ENCODE measurements at places on chromosomes 3 and 15.

DNA sequence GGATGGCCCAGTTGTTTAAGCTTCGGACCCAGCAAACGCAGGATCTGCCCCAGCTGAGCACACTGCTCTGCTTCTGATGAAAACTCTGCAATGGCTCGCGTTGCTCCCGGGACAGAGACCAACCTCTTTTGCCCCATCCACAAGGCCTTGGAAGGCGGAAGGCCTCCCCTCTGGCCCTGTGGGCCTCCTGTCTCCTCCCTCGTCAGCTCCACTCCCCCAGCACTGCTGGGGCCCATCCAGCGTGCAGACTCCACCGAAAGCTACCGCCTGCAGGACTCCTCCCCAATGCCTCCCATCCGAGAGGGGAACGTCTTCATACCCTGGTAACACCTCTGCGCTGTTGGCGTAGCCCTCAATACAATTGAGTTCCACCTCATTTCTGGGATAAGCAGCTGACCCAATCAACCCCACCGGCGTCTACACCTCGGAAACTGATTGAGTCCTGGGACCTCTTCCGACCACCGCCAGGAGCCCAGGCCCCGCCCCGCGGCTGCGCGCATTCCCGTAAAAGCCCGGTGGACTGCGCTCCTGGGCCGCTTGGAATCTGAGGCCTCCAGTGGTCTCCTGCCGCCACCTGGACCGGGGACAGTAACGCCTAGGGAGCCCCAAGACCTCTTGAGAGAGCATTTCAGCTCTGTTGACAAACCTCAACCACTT, at the start of gene PRR23E:
Gene PRR23E, plus strand, starts transcription at position 556 of the 657 bp plus-strand sequence. CDS start 3,555 bp downstream, outside the sequence.
- DNase-seq: no peak

GRCh38 chr3:66017591-66017990, 21.1 kb downstream of the MAGI1 start:
- DNase-seq: no peak

GRCh38 chr3:124520970-124521369, 209.3 kb upstream of the UMPS start:
- no peak for DNase-seq

DNA sequence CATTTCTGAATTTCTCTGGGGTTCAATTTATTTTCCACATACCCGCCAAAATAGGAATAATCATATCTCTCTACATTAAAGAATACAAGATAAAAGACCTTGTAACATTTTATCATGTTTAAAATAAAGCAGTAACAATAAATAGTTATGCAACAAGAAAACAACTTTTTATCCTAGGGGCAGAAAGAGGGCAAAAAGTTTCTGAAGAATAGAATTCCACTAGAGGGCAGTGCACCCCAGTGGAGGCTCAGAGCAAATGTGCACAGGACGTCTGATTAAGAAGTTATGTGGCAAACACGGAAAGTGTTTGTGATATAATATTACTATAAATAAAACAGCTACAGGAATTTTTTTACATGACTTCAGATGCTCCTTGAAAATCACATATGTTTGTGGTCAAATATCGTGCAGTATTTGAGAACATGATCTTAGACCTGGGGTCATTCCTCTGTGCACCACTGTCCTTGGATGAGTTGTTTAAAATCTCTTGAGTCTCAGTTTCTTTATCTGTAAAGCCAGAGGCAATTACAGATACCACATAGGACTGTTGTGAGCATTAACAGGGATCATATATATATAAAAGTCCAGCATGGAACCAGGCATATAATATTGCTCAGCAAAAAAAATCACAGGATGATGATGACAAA, 13.2 kb upstream of the PIK3R4 start:
- peak; percentile 58 for DNase-seq

- DNase-seq: no peak
These were observed 35.8 kb upstream of the SLCO2A1 start for GRCh38 chr3:134065252-134066157.

- DNase-seq: no peak
These were observed 197.0 kb upstream of the CBLB start for GRCh38 chr3:106065831-106066230.

DNA sequence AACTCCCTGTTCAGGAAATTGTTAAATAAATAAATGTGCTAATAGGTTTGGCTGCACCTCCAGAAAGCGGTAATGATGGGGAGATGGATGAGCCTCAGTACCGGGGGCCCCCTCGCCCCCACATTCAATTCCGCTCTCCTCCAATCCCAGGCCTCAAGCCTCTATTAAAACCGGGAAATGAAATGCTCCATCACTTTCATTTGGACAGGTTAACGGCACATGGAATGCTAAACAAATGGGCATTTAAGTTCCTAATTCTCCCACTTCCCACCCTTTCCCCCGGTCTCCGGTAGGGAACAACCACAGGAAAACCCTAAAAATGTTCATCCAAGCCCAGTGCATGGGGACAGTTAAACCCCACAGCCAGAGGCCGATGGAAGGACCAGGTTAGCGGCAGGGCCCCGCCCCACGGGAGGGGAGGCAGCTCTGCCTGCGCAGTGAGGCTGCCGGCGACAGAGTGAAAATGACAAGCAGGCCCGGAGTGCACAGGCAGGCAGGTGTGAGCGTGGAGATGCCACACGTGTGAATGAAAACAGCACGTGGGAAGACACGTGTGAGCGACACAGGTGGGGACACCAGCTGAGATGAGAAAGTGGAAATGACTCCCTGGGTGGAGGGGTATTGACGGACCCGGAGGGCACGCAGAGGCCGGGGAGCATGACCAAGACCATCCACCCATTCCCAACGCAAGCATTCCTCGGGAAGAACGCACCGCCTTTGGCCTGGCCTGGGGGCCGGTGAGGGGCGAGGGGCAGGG, 28.1 kb downstream of the RNU5B-1 start:
- DNase-seq: no peak

DNA sequence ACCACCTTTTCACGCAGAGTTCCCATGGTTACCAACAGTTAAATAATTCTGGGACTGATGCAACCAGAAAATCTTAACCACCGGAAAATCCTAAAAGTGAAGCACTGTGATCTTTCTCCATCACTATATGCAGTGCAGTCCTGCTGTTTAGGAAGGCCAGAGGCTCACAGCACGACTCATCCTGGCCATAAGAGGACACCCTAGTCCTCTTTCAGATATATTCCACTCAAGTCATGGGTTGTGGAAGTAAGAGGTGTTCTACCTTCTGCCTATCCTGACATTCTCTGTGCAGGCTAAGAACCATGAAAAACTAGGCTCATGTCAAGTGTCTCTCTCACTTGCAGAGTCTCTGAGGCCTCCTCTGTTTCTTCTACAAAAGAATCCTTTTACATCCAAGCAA, 67.2 kb downstream of the DHX30 start:
- no peak for DNase-seq

DNA sequence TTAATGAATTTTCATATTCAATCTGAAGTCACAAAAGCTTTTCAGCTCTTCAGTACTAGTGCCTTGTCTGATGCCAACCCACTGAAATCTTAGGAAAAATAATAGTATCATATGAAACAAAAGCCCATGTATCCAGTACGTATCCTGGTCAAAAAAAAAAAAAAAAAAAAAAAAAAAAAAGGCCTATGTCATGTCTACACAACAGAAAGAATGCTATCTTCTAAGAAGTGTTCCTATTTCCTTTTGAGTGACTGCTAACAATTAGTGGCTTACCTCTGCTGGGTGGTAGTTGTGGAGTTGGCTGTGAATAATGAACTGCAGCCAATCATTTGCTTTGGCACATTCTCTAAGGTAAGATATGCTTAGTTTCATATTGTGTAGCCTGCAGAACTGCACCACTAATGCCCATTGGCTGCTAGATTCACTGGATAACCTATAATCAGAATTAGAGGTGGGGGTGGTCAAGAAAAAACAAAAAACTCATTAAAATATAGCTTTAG, 59.6 kb downstream of the EIF3J start:
- no peak for DNase-seq

DNA sequence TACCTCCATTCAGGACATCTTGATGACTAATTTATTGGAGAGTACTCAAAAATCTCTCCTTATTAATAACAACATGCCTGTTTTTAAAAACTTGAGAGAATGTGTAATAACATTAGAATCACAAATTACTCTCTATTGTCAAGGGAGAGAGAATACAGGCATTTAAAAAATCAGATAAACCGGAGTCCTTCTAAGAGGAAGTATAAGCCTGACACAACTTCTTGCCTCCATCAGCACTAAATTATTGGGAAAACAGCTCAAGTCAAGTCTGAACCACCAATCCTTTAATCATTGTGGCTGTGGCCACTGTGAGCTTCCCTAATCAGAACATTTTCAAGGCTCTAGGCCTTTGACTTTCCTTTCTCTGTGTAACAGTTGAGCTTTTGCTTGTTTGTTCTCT, 38.0 kb downstream of the SSR3 start:
- DNase-seq: no peak

GRCh38 chr3:143128227-143128955, 8.8 kb downstream of the CHST2 start:
- DNase-seq: no peak

GRCh38 chr3:27279123-27279522, 90.1 kb downstream of the NEK10 start:
- DNase-seq: no peak

GRCh38 chr3:64176461-64176996, 48.7 kb downstream of the PRICKLE2 start:
- no peak for DNase-seq

DNA sequence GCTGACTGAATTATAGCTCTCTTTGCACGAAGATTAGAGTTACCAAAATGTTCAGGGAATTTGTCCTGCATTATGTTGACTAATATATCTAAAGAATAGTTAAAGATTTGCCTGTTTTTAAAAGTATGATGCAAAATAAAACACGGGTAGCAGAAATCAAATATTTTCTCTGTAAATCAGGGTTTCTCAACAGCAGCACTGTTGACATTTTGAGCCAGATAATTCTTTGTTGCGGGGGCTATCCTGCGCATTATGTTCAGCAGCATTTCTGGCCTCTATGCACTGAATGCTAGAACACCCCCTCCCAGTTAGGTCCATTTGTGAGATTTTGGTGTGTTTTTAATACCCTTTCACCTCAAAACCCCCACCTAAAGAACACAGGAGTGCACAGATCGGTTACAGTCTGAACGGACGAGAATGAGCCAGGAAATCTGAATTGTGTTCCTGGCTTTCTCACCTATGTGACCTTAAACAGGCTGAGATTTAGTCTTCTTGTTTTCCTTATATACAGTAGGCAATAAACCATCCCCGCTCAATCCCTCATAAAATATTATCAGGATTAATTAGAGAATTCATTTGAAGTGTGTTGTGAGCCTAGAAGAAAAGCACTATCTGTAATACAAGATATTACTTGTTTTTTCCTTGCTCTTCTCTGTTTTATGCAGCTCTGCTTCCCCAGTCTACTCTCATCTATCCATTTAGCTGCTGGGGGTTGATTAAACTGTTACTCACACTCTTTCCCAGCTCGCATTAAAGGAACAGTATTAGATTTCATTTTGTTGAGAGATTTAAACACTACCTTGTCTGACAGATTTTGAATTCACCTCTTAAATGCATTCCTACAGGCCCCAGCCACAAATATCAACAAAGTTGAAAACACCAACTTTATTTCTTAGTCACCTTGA, 247.5 kb upstream of the GOLIM4 start:
- DNase-seq: no peak

GRCh38 chr3:4776980-4777581, 202.2 kb upstream of the BHLHE40 start:
- no peak for DNase-seq

- peak; percentile 58 for DNase-seq
These were observed 8.8 kb downstream of the NECTIN3 start for GRCh38 chr3:111080413-111080812.

- DNase-seq: no peak
These were observed 129.4 kb downstream of the UACA start for GRCh38 chr15:70633991-70634390.

DNA sequence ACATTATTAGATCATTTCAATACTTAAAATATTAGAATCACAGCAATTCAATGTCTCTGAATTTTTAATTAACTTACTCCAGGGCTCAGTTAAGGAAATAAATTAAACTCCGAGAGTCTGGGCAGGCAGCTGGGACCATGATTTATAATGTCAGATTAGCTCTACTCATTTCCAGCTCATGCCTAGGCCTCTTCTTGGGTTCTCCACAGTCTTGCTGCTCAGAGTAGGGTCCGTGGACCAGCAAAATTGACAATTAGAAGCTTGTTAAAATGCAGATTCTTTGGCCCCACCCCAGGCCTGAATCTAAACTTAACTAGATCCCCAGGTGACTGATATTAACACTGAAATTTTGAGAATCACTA, 28.2 kb downstream of the ADAMTS9 start:
- DNase-seq: no peak

GRCh38 chr15:50049871-50050270, 69.2 kb downstream of the ATP8B4 start:
- DNase-seq: no peak

- DNase-seq: no peak
These were observed 12.7 kb downstream of the PRC1 start for GRCh38 chr15:90981681-90982080.

- no peak for DNase-seq
These were observed 39.9 kb downstream of the SCN5A start for GRCh38 chr3:38609386-38610111.

- no peak for DNase-seq
These were observed 34.7 kb downstream of the GBE1 start for GRCh38 chr3:81726735-81727134.

DNA sequence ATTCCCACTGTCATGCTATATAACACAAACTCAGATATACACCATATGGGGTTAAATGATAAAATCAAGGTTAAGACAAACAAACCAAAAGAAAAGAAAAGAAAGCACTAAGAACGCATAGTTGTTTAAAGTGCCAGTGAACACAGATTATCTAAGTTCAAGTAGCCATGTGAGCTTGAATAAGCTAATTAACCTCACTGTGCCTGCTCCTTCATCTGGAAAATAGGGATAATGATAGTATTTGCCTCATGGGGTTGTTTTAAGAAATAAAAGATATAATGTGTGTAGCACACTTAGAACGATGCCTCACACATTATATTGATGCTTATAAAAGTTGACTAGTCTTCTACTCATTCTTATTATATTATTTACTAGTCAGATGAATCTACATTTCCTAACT, 72.6 kb upstream of the IL12A start:
- no peak for DNase-seq

DNA sequence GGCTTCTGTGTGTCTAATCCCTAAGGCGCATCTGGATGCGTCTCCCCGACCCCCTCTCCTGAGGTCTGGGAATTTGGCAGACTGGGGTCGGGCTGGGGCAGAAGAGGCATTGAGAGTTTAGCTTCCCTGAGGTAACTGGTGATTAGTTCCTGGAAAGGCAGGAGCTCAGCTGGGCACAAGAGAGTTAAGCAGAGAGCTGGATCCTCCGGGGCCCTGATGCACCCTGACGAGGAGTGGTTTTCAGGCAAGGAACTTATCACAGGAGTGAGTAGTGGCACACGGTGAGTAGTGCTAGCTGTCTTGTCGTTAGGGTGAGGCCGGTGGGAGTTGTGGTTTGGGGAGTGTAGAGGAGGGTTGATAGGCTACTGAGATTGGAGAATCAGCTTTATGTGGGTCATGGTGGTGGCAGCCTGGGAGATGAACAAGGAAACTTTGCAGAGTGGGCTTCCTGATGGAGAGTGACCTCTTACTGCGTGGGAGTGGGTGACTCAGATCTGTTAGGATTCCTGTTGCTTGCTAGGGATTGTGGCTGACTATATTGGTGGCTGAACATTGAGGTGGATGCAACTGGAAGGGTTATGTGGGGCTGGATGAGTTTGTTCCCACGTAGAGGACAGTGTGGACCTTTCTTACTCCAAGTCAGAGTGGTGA, 897 bp downstream of the RAD54L2 start:
- peak; percentile 87 for DNase-seq

- DNase-seq: no peak
These were observed 183.8 kb downstream of the THRB start for GRCh38 chr3:24310887-24311286.

GRCh38 chr15:79431636-79432344, at the start of gene MINAR1:
Gene MINAR1 (plus strand): TSS chr15:79432336. CDS start chr15:79456148, 23,812 bp downstream.
- DNase-seq: no peak

- no peak for DNase-seq
These were observed 372.7 kb upstream of the ATP10A start for GRCh38 chr15:26235864-26236263.

Data from COLO829 (cell line).